Myometrial cell (primary cell): ENCODE measurements at places on chromosomes 13 and 19. TPM values are rescaled to one million over a fixed set of nuclear protein-coding genes. Genes with fewer than 3 reads are reported as not detected.

The ZNF773 gene
- total RNA-seq, result 5.7 and 7.5 TPM in 2 replicates

The HSPB6 gene
- 25.7 and 41.2 TPM in 2 replicates for total RNA-seq

The CEACAM16 gene
- not detected in 2 replicates for total RNA-seq

The DLEU7 gene
- total RNA-seq, result not detected in 2 replicates

The TMEM86B gene
- 0.86 and 1.8 TPM in 2 replicates for total RNA-seq

The AKAP11 gene
- total RNA-seq, result 14.4 and 16.5 TPM in 2 replicates
